ENCODE measurements at places on chromosomes 1 and 21.

DNA sequence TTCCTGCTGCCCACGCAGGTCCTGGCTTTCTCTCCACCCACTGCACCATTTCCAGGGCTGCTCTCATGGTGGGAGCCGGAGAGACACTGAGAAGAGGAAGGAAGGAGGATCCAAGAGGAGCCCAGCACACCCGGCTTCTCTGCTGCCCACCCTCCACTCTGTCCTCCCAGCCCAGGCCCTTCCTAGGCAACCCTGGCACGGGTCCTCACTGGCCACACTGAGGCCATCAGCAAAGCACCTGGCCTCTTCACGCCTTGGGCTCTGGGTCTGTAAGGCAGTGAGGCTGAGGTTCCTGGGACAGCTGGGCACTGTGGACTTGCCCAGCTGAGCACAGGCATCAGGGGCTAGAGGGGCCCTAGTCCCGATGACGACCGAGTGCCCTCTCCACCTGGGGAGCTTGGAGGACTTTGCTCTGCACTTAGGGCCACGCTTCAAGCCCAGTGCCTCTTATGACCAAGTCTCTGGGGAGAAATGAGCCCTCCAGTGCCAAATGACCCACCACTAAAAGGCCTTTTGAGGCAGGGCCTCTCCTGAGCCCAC is 43.1 kb downstream of the PDE9A start:
- DNase-seq, result no peak

- no peak for DNase-seq
These were observed 31.4 kb upstream of the BCL9 start for GRCh38 chr1:147509786-147510395.

GRCh38 chr21:31498985-31499384 is 154.9 kb upstream of the TIAM1 start:
- no peak for DNase-seq

- DNase-seq, result no peak
These were observed 77.5 kb downstream of the PHTF1 start for GRCh38 chr1:113681596-113682337.

GRCh38 chr1:31609514-31610118 is 7.9 kb upstream of the HCRTR1 start:
- DNase-seq, result no peak

GRCh38 chr1:180444522-180444921 is 57.9 kb downstream of the ACBD6 start:
- DNase-seq, result no peak

DNA sequence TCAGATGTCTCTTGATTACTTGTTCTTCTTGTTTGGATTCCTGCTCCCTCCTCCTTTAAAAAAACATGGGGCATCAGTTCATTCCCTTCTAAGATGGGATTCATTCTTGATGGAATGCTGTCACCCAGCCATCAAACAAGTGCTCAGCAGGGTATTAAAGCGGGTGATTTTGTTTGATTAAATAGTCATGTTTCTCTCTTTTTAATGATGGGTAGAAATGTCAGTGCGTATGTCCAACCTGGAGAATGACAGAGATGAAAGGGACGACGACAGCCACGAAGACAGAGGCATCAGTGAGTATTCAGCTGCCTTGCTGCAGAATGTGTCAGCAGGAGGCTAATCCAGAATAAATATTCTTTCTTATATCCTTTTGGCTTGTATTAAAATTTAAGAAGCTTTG is 63.8 kb upstream of the RAVER2 start:
- no peak for DNase-seq

DNA sequence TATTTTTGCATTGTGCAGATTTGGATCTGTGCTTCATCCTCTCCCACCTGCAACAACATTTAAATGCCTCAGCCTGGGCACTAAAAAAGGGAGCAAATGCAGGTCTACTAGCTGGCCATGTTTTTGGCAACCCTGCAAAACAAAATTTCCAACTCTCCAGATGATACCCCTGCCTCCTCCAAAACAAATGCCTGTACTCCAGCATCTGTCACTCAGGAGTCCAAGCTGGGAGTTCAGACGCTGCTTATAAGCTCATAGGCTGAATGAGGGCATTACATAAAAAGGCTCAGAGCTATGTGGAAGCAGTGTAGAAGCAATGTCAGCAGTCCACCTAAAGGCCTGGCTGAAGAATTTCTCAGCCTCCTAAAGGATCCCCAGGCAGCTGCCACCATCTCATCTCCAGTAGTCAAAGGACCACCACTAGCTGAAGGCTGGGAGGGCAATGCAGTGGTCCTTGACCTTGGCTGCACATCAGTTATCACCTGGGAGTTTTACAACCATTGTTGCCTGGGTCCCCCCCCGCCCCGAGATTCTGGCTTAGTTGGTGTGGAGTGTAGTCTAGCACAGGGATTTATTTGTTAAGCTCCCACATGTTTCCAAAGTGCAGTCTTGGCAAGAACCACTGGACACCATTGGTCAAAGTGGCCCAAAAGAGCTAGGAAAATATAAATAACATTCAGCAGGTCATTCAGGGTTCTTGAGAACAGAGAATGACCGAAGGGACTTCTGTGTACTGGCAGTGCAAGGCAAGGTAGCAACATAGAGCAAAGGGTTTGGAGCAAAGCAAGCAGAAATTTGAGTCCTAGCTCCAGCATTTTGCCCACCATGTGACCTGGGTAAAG is 57.2 kb downstream of the ITPKB start:
- peak; percentile 90 for DNase-seq

- no peak for DNase-seq
These were observed 4.1 kb upstream of the LENEP start for GRCh38 chr1:154989195-154989860.
